CD4-positive, alpha-beta T cell (primary cell): ENCODE measurements at places on chromosomes 12 and 14. TPM values are rescaled to one million over a fixed set of nuclear protein-coding genes. Genes with fewer than 3 reads are reported as not detected.
A peak's percentile ranks its signal among the peaks of the same experiment; 100 is the strongest.

GRCh38 chr14:67395086-67395875 lies 16.7 kb downstream of the PLEK2 start:
- DNase-seq, result no peak

Gene PLCZ1
- not detected for total RNA-seq

Gene B3GNT4
- not detected for total RNA-seq

DNA sequence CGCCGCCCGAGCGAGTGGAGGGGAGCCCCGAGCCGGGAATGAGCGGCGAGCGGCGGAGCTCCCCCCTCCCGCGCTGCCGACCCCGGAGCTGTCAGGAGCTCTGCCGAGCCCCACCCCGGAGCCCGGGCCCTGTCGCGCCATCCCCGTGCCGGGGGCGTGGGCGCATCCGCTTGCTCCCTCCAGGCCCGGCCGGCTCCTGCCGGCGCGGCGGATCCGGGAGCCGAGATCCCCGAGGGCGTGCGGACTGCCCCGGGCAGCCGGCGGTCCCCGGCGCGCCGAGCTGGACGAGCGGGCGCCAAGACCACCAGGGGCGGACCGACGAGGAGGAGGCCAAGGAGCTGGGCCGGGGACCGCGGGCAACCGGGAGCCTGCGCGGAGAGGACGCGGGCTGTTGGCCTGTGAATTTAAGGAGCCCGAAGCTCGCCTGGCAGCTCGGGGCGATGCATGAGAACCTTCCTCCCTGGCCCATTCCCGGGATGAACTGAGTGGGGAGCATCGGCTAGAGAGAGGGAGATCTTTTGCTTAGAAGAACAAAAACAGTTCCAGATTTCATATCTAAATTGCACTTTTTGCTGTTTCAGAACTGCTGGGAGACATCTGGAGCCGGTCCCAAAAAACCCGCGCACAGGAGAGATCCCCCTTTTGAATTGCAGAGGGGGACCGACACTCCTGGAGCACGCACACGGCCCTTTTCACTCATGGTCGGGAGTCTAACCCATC lies 2.0 kb downstream of the PTHLH start:
- no peak overlapping the region for H3K27ac ChIP-seq
- no peaks in the 10 kb centered on the region for H3K36me3 ChIP-seq
- no peak overlapping the region for H3K4me3 ChIP-seq
- DNase-seq, result no peak
- H3K27me3 ChIP-seq, result peaks cover 48% of the 10 kb centered on the region
- H3K4me1 ChIP-seq, result peaks cover 20% of the 10 kb centered on the region

GRCh38 chr14:39247256-39247655 lies 13.5 kb downstream of the MIA2 start:
- no peak overlapping the region for H3K4me3 ChIP-seq
- no peaks in the 10 kb centered on the region for H3K27me3 ChIP-seq
- H3K27ac ChIP-seq, result no peak overlapping the region
- H3K36me3 ChIP-seq, result no peaks in the 10 kb centered on the region

GRCh38 chr12:110280392-110280778 lies 662 bp upstream of the ATP2A2 start:
- DNase-seq, result peak; percentile 42
- peak overlapping the region; percentile 40 for H3K27ac ChIP-seq
- peaks cover 18% of the 10 kb centered on the region for H3K36me3 ChIP-seq
- peak overlapping the region; percentile 75 for H3K4me3 ChIP-seq
- peaks cover 18% of the 10 kb centered on the region for H3K4me1 ChIP-seq

GRCh38 chr12:6748761-6749160 lies 4.2 kb downstream of the MLF2 start:
- no peak overlapping the region for H3K27ac ChIP-seq
- H3K4me1 ChIP-seq, result peaks cover 38% of the 10 kb centered on the region
- H3K36me3 ChIP-seq, result peaks cover 51% of the 10 kb centered on the region
- no peaks in the 10 kb centered on the region for H3K27me3 ChIP-seq

- H3K27me3 ChIP-seq, result no peaks in the 10 kb centered on the region
- no peaks in the 10 kb centered on the region for H3K36me3 ChIP-seq
- H3K4me1 ChIP-seq, result no peaks in the 10 kb centered on the region
- H3K27ac ChIP-seq, result no peak overlapping the region
- no peak overlapping the region for H3K4me3 ChIP-seq
Observed at GRCh38 chr12:116053479-116054200, 223.9 kb downstream of the MED13L start.

GRCh38 chr14:38280081-38280480 lies 24.2 kb upstream of the CLEC14A start:
- H3K36me3 ChIP-seq, result no peaks in the 10 kb centered on the region
- DNase-seq, result no peak
- no peak overlapping the region for H3K4me3 ChIP-seq

Gene OTOGL
- not detected for total RNA-seq

DNA sequence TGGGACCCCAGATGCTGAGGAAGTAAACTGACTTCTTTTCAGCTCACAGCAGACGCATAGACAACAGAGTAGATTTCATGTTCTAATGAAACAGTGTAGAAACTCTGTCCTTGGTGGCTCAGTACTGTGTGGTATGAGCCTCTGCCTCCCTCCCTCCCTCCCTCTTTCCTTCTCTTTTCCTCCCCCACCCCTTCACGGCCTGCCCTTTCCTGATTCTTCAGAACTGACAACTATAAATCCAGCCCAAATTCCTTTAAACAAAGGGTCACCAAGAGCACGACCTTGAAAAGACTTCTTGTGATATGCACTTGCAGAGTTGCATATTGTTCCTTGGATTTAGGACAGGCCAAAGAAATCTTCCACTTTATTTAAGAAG lies 164.0 kb downstream of the ETV6 start:
- no peaks in the 10 kb centered on the region for H3K36me3 ChIP-seq
- no peak for DNase-seq
- peaks cover 29% of the 10 kb centered on the region for H3K4me1 ChIP-seq
- no peaks in the 10 kb centered on the region for H3K27me3 ChIP-seq
- H3K27ac ChIP-seq, result peak overlapping the region; percentile 7

GRCh38 chr12:108730365-108731104 lies 783 bp downstream of the CORO1C start:
- no peaks in the 10 kb centered on the region for H3K36me3 ChIP-seq
- H3K4me1 ChIP-seq, result peaks cover 26% of the 10 kb centered on the region
- peak overlapping the region; percentile 93 for H3K4me3 ChIP-seq
- H3K27me3 ChIP-seq, result no peaks in the 10 kb centered on the region
- peak; percentile 11 for DNase-seq

Gene CYP46A1
- total RNA-seq, result 0.22 TPM

Gene TSHR
- not detected for total RNA-seq

DNA sequence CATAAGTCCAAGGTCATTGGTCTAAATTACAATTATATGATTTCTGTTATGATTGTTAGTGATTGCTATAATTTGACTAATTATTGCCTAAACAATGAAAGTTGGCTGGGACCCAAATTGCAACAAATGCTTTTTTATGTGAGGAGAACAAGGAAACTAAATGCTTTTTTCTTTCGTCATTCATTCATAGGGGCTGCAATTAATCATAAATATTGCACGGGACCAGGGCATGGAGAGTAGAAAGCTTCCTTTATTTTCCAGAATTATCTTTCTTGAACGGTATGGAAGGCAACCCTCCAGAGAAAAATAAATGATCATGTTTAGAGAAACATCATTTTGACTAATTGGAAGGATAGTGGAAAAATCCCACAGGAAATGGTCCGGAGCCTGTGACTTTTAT lies 32.6 kb upstream of the ARHGAP5 start:
- no peaks in the 10 kb centered on the region for H3K36me3 ChIP-seq
- H3K4me1 ChIP-seq, result no peaks in the 10 kb centered on the region
- H3K27me3 ChIP-seq, result peaks cover 3% of the 10 kb centered on the region
- DNase-seq, result no peak
- no peak overlapping the region for H3K4me3 ChIP-seq
- H3K27ac ChIP-seq, result no peak overlapping the region

Gene MGP
- 1.3 TPM for total RNA-seq
